ENCODE measurements at places on chromosomes 4 and X. TPM values are rescaled to one million over a fixed set of nuclear protein-coding genes. Genes with fewer than 3 reads are reported as not detected.
A peak's percentile ranks its signal among the peaks of the same experiment; 100 is the strongest.

- DNase-seq, result no peak
Measured at GRCh38 chr4:133969202-133969848, 232.3 kb downstream of the PABPC4L start.

DNA sequence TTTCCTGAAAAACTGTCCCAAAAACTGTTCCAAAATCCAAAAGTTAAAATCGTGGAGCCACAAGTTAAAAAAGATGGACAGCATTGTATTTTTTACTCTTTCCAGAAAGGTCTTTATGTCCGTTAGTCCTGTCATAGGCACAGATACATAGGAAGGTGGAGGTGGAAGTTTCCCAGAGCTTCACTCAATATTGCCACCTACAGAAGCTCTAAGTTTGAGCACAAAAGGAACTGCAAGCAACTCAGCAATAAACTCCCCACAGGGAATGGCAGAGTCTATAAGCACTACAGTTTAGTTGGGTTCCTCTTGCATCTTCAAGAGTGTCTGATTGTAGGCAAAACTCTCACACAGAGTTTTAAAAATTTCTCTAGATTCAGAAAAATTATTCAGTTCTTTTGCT is 22.0 kb upstream of the UGT2B4 start:
- peak; percentile 6 for DNase-seq

- DNase-seq, result peak; percentile 88
Measured at GRCh38 chr4:83548151-83548905, 12.4 kb downstream of the GPAT3 start.

- no peak for DNase-seq
Measured at GRCh38 chr4:25131926-25132325, 28.3 kb downstream of the SEPSECS start.

GRCh38 chr4:100345585-100345984 is 155.3 kb upstream of the DDIT4L start:
- no peak for DNase-seq

DNA sequence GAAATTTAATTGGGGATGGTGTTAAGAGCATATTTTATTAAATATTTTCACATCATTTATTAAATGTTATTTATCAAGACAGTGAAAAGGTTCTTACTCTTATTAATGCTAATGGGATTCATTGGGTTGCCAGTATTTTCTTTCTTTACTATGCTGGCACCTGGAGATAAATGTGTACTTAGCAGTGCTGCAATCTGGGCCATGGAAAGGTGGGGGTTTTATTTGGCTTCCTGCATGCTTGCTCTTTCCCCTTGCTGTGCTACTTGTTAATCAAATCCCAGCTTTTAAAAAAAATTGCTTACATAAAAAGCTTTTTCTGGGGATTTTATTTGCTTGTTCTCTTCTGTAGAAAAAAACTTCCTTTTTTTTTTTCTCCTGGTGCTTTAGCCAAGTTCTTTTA is 48.3 kb downstream of the ZAR1 start:
- DNase-seq, result no peak

GRCh38 chr4:17066972-17067371 is 168.5 kb upstream of the LDB2 start:
- no peak for DNase-seq

DNA sequence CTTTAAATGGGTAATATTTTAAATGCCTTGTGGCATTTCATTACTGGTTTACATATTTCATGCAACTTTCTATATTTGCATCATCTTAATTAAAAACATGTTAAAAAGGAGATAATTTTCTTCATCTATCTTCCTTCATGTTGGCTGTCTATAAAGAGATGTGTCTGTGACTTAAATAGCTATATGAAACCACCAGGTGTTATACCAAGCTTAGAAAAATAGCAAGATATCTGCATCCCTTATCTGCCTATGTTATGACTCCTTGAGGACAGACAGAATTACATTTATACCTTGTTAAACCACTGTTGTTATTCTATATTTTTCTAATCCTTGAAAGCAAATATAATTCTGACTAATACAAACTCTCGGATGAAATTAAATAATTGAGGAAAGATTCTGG is 763.8 kb upstream of the GALNTL6 start:
- DNase-seq, result no peak

- DNase-seq, result peak; percentile 5
Measured at GRCh38 chr4:168514249-168514852, 17.5 kb downstream of the PALLD start.

The REPS2 gene
- 0.05 TPM for polyA plus RNA-seq

The MAP9 gene
- polyA plus RNA-seq, result not detected

The FRMD7 gene
- not detected for polyA plus RNA-seq

The SPARCL1 gene
- polyA plus RNA-seq, result not detected

The FAM149A gene
- not detected for polyA plus RNA-seq

The SMAD1 gene
- 11.8 TPM for polyA plus RNA-seq

The TEX13B gene
- polyA plus RNA-seq, result not detected

The GPC3 gene
- 3,263 TPM for polyA plus RNA-seq

All from HepG2 (cell line).